Vagina (tissue), 2 donors: ENCODE measurements at places on chromosomes 13 and 19.

- no peak for DNase-seq
These were observed 128.6 kb upstream of the KL start for GRCh38 chr13:32887617-32888016.

DNA sequence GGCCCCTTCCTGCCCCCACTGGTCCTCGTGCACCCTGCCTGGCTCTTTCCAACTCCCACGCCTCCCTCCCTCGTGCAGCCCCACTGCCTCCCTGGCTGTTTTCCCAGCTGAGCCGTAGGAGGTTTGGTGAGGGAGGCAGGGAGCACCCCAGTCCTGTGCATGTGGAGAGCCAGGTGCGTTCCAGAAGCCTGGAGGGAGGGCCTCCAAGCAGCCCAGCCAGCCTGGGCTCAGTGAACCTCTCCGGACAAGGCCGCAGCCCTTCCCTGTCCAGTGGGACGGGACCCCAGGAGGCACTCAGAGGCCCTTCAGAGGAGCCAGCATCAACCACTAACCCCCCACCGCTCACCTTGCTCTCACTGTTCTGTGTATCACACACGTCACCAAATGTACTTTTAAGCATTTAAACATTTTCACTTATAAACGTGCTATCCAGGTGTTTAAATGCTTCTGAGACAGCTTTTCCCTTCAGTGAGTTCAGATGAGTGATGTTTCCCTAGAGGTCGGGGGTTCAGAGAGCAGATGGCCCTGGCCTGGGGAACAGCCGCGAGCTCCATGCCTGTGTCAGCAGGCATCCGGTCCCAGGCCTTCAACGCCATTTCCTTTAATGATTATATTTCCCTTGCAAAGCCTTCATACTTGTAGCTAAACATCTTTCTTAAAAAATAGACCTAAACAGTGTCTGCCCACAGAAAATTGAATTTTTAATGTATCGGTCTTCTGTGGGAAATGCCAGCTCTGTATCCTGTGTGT is 122.6 kb downstream of the ATP11A start:
- DNase-seq, result no peak

- DNase-seq, result no peak
These were observed 20.0 kb upstream of the LGALS14 start for GRCh38 chr19:39684267-39684666.

DNA sequence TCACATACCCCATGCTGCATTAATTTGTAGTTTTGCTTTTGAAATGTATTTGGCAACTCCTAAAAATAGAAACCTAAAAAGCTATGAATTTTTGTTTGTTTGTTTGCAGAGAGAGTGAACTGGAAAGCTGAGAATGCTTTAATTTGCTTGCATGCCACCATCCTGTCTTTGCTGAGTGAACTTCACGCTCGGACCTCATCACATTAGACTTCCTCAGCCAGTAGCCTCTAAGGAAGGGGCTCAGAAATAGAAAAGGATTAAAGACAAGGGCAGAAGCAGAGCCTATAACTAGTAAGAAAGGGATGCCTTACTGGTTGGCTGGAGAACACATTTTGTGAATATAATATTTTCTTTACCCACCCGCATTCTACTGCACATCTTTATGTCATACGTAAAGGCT is 275.1 kb downstream of the DCLK1 start:
- DNase-seq, result no peak

GRCh38 chr13:46595136-46595884 is 42.3 kb downstream of the LRCH1 start:
- no peak for DNase-seq

DNA sequence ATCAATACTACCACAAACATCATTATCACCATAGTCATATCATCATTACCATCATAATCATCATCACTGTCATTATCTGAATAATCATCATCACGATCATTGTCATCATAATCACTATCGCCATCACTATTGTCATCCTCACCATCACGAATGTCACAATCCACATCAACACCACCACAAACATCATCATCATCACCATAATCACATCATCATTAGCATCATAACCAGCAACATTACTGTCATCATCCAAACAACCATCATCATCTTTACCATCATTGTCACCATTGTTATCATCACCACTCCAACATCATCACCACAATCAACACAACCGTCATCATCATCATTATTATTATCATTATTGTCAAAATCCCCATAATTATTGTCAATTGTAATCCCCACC is 61.2 kb downstream of the MBD3L1 start:
- DNase-seq, result no peak

DNA sequence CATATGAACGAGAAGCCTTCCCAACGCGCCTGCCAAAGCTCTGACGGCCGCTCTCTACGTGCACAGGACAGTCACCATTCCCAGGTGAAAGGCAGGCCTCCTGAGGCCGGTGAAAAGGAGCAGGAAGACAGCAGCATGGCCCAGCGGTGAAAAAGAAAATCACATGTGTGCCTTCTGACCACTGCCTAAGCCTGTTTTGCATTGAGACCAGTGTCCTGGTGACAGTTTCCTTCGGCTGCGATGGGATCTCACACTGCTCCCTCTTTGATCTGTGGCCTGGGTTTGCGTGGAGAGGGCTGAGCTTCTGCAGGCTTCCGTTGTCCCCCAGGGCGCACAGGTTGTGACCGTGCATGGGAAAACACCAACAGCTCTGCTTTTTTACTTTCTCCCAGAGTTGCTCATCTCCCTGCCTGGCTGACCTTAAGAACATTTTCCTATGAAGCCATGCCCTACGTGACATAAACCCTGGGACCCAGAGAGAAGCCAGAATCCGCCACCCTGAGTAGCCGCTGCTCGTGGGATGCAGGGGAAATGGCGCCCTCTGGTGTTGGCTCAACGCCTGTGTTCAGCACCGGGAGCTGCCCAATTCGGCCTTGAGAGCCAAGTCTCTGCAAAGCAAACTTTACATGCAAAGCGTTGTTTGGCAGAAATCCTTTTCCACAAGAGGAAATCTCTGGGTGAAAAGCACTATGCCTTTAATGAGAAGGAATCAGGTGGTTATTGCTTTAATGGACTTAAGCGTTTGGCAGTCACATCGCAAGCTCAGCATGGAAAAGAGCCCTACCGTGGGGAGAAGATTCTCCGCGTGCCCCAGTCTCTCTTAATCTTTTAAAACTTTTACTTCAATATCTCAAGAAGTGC is 112.2 kb upstream of the GPR12 start:
- no peak for DNase-seq

DNA sequence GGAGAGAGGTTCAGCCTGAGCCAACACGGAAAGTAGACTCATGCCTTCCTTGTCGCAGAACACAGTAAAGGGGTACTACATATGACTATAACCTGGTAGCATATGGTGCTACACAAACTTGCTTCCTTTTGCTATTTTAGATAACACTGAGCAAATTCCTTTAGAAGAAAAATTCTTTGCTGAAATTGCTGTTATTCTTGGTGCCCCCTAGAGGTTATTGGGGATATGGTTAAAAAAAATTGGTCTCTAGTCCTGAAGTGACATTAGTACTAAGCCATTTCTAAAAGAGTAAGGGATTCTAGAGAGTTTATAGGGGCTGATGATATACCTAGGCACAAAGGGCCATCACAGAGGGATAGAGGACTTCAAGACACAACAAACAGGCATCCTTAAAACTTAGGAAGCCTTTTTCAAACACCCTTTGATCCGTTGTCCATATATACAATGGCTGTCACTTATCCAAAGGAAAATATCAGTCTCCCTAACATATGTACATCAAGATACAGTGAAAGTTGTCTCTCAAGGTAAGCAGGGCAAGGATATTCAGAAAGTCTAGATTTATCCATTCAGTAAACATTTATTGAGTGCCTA is 13.9 kb upstream of the HS6ST3 start:
- DNase-seq, result no peak

DNA sequence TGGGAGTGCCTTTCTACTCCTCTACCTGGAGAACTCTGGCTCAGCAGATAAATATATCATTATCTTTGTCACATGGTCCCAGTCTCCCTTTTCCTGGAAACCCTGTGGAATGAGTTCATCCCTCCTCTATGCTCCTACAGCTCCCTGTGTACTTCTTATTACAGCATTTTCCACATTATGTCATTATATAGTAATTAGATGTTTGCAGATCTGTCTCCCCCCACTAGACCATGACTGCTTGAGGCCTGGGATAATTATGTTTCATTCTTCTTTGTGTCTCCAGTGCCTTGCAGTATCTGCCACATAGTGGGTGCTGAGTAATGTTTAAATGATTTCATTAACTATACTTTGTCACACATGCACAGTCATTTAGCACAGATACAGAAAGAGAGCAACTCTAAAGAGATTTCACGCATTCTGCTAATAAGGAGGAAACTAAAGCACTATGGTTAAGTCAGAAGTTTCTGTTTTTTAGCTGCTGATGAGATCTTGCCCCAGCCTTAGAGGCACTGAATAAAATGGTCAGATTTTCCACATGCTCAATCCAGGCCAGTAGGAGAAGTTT is 66.1 kb upstream of the DIAPH3 start:
- no peak for DNase-seq
